ENCODE measurements at places on chromosomes 7 and 10. TPM values are rescaled to one million over a fixed set of nuclear protein-coding genes. Genes with fewer than 3 reads are reported as not detected.

The NPFFR1 gene
- not detected for total RNA-seq

The OR13A1 gene
- total RNA-seq = not detected

The CTAGE15 gene
- 0.58 TPM for total RNA-seq

- DNase-seq = no peak
Measured at GRCh38 chr10:78448470-78448869, 414.8 kb downstream of the RPS24 start.

DNA sequence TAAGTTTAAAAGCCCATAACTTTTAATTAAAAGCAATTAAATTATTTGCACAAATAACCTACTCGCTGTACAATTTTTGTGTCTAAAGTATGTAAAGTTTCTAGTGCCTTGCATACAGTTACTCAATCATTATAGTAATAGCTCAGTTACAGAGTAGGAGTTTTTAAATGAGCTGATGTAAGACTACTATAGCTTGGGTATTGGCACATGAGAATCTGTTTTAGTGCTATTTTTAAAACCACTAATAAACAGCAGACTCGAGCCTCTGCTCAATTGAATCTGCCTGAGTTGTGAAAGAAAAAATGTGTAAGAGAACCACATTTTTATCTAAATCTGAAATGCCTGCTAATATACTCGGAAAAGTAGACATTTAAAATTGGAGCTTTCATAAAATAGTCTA lies 31.1 kb downstream of the CTNNA3 start:
- DNase-seq = no peak

GRCh38 chr7:121876656-121877500 lies 3.9 kb downstream of the PTPRZ1 start:
- no peak for DNase-seq

GRCh38 chr10:61558188-61558587 lies 104.5 kb upstream of the CABCOCO1 start:
- no peak for DNase-seq

DNA sequence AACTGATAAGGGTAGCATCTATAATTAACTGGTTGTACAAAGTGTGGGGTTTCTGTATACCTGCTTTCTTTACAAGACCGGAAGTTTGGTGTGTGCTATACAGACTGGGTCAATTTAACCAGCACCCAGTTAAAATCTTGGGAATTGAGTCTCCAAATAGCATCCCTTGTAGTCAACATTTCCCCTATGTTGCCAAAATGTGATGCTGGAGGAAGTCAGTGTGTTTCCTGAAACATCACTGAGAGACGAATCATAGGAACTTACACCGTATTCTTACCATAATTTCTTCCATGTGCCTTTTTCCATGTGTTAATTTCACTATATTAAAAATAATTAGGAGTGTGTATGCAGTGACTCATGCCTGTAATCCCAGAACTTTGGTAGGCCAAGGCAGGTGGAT lies 1.7 kb downstream of the AKR1C4 start:
- no peak for DNase-seq

- peak; percentile 50 for DNase-seq
Measured at GRCh38 chr7:149261316-149261828, 624 bp upstream of the ZNF783 start.

DNA sequence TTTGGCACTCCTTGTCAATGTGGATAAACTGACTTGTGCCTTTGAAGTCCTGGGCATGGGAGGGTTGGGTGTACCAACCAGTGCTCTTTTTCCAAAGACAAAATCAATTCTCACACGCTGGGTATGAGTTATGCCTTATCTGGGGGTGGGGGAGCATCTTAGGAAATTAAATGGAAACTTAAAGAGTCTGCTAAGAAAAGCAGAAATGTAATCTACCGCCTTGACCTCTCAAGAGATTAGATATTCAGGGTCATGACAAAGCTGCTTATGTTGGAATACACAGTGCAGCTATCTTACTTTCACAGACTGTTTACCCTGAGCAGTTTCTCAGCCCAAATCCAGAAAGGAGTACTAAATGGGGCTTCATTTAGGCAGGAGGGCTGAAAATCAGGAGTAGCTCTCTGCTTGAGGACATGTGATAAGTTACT lies 2.6 kb downstream of the MEST start:
- no peak for DNase-seq

DNA sequence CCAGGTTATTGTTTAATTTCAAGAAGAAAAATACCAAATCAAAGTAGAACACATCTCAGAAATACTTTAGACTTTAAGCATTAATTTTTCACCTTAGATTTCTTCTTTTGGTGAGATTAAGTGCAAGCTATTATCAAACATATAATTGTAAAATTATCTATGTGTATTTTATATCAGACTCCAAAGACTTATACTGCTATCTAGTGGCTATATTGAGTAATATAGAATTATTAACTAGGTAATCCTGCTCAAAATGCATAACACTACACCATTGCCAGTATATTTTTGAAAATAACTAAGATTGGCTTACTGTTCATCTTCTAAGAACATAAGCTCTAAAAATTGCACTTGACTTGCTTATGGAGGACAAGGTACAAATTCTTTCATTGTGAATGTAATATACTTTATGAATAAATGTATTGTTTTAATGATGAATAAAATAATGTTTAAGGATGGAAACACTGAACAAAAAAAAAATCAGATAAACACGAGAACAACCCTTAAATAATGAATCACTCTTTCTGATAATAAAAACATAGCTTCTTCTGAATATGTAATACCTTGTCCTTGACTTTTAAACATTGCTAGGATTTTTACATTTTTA lies 86.7 kb upstream of the GNAI1 start:
- no peak for DNase-seq

DNA sequence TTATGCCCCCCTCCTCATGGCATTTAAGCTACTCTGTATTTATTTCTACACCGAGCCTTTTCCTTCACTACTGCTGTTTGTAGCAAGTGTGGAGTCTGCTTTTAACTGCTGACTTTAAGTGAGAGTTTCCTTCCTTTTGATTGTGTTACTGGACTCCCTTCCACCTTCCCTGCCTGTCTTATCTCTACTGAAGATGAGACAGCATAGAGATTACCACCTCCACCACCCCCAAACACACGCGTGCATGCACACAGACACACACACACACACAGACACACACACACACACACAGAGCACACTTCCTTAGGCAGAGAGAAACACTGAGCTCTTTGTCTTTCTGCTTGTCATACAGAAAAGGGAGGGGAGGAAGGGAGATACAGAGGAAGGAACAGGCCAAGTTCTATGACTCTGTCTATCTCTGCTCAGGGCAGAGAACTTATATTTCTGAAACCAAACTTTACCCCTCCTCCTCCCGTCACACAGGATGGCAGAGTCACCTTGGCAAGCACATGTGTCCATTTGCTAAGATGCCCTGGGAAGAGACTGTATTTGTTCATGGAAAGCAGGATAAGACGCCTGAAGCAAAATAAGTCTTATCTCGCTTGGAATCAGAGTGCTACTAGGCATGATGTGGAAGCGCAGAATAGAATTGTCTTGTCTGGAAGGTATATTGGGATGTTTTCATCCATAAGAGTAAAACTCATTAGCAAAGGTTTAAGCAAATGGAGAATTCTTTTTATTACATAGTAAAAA lies 81.8 kb upstream of the CAV2 start:
- DNase-seq = no peak

DNA sequence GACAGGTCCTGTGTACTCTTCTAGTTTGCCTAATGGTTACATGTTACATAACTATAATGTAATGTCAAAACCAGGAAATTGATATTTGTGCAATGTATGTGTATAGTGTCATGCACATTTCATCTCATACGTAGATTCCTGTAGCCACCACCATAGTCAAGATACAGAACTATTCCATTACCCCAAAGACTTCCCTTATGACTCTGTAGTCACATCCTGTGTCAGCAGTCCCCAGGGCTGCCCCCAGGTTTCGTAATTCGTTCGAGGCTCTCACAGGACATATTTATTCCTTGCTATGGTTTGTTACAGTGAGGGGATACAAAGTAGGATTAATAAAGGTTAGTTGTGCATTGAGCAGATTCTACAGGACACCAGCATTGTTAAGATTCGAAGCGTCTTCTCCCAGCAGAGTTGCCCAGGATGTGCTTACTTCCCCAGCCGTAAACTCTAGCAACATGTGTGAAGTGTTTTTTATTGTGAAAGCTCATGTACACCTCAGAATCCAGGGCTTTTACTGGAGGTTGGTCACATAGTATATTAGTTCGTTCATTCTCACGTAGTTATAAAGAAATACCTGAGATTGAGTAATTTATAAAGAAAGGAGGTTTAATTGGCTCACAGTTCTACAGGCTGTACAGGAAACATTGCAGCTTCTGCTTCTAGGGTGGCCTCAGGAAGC lies 18.6 kb downstream of the RABGEF1 start:
- DNase-seq = peak; percentile 41

Measured in activated T-cell treated with anti-CD3 and anti-CD28 coated beads, Interleukin-2, amount 50 U/mL, for 72 hours (primary cell).